ENCODE measurements at places on chromosomes 4 and X. TPM values are rescaled to one million over a fixed set of nuclear protein-coding genes. Genes with fewer than 3 reads are reported as not detected.

The BDH2 gene
- total RNA-seq, result 10.3 TPM

- H3K4me1 ChIP-seq, result no peaks in the 10 kb centered on the region
- no peaks in the 10 kb centered on the region for H3K27me3 ChIP-seq
- DNase-seq, result no peak
- H3K36me3 ChIP-seq, result no peaks in the 10 kb centered on the region
- no peak overlapping the region for H3K27ac ChIP-seq
Measured at GRCh38 chrX:52556741-52557140, 39.9 kb upstream of the XAGE1B start.

DNA sequence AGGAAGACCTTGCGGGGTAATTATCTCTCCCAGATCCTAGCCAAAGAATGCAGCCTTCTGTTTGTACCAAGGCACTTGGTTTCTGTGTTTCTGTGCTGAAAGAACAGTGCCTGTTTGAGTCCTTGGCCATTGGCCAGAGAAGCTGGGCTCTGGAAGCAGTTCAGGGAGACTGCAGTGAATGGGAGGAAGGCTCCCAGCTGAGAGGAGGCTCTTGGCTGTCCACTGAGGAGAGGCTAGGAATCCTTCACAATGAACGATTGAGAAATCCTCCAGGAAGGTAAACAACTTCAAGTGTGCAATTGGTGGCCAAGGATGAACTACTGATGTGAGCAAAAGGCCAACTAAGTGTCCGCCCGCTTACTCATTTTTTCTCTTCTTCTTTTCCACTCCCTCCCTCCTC lies 61.3 kb downstream of the HS3ST1 start:
- H3K4me1 ChIP-seq, result no peaks in the 10 kb centered on the region
- H3K27ac ChIP-seq, result no peak overlapping the region
- DNase-seq, result no peak
- H3K4me3 ChIP-seq, result no peak overlapping the region
- H3K36me3 ChIP-seq, result no peaks in the 10 kb centered on the region

- no peak overlapping the region for H3K4me3 ChIP-seq
- H3K4me1 ChIP-seq, result no peaks in the 10 kb centered on the region
- H3K36me3 ChIP-seq, result no peaks in the 10 kb centered on the region
- no peaks in the 10 kb centered on the region for H3K27me3 ChIP-seq
- DNase-seq, result no peak
Measured at GRCh38 chr4:5784960-5785611, 74.1 kb downstream of the EVC start.

GRCh38 chr4:108466936-108467902 lies 153.2 kb upstream of the RPL34 start:
- peaks cover 18% of the 10 kb centered on the region for H3K4me1 ChIP-seq
- H3K4me3 ChIP-seq, result peak overlapping the region; percentile 1
- no peaks in the 10 kb centered on the region for H3K27me3 ChIP-seq
- H3K36me3 ChIP-seq, result no peaks in the 10 kb centered on the region
- peak overlapping the region; percentile 18 for H3K27ac ChIP-seq
- peak; percentile 47 for DNase-seq

DNA sequence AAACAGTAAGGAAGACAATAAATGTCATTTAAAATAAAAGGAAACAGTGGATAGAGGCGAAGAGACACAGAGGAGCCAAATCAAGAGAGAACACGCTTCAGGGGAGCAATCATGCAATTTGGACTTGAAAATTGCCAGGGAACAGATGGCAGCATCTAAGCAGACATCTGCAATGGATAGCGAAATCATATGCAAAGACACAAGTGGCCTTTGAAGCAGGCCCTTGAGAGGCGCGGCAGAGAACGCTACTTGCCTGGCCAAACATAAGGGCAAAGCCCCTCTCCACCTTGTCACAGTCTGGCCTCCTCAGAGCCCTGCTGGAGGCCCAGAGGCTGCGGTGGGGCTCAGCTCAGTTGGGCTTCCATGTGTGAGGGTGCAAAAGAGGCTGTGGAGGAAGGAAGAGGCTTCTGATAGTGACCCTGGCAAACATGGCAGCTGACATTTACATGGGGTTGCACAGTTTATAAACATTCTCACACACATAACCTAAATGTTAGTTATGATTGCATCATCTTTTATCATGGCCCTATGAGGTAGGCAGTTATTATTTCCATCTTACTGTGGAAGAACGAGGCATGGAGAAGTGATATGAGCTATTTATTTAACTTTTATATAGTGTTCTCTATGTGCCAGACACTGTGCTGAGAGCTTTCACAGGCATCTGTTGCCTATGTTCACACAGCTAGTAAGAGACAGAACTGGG lies 18.3 kb downstream of the ADGRG4 start:
- no peaks in the 10 kb centered on the region for H3K4me1 ChIP-seq
- DNase-seq, result no peak
- H3K36me3 ChIP-seq, result no peaks in the 10 kb centered on the region
- no peak overlapping the region for H3K27ac ChIP-seq
- no peak overlapping the region for H3K4me3 ChIP-seq
- H3K27me3 ChIP-seq, result no peaks in the 10 kb centered on the region

GRCh38 chrX:151984328-151984727 lies 9.9 kb upstream of the GABRE start:
- H3K36me3 ChIP-seq, result no peaks in the 10 kb centered on the region
- no peak overlapping the region for H3K4me3 ChIP-seq
- no peak overlapping the region for H3K27ac ChIP-seq
- DNase-seq, result no peak
- no peaks in the 10 kb centered on the region for H3K27me3 ChIP-seq

The ADAM29 gene
- total RNA-seq, result not detected

DNA sequence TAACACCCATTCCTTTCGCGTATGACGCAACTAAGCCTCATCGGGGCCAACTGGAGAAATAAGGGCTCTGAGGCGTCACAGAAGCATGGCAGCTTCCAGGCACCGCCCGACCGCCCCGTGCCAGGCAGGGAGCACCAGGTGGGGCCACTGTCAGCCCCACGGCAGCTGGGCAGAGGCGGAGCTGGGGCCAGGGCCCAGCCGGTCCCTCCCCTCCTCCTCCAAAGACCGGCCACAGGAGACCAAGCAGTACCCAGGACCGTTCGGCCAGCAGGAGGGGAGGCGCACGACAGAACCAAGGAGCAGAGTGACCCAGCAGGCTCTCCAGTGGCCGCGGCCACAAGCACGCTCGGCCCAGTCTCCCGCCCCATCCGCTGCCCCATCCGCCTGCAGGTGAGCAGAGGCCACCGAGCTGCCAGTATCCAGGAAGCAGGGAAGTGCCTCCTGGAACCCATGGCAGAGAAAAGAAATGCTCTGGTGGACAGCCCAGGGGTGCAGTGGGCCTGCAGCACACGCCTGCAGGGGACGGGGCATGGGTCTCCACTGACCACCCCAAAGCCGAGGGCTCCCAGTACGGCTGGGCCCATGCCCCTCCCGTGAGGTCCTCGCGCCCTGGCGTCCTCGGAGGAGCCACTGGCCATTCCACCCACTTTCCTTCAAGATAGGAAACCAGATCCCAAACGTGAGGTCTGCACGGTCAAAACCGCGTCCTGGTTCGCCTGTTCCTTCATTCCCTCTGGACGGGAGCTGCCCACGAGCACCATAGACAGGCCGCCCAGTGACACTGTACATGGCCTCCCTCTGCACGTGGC lies 9.6 kb downstream of the CTBP1 start:
- H3K4me1 ChIP-seq, result peaks cover 35% of the 10 kb centered on the region
- no peak overlapping the region for H3K27ac ChIP-seq
- no peak for DNase-seq

DNA sequence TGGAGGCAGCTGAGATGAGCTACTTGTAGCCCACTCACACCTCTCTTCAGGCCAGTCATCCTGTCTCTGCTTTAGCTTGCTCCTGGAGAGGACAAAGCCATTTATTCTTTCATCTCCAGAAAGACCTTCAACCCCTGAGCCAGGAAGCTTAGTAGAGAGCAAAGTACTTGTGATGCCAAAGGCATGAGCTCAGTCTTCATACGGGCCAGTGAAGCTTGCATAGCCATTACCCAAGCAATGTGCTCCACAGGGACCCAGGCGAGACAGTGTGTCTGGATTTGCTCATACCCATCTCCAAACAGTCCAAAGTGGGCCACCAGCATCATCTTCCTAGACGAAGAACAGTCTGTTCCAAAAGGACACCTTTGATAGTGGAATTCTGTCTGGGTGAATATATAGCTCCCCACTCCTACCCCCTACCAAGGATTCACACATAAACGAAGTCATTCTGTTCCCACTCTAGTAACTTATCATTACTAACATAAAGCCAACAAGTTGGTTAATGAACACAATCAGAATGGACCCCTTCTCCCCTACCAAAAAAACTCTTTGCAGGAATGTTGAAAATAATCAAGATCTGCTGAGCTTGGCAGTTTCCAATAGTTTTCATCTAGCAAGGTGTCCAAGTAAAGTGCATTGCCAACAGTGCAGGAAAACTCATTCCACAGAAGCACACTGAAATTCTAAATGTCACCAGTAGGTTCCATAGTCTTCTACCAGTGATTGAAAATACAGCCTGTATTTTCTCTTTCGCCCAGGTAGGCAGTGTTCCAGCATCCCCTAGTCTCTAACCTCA lies 6.7 kb downstream of the TNMD start:
- H3K27ac ChIP-seq, result no peak overlapping the region
- H3K4me3 ChIP-seq, result no peak overlapping the region
- no peaks in the 10 kb centered on the region for H3K36me3 ChIP-seq

- no peak for DNase-seq
- H3K27ac ChIP-seq, result no peak overlapping the region
- H3K27me3 ChIP-seq, result no peaks in the 10 kb centered on the region
- no peaks in the 10 kb centered on the region for H3K36me3 ChIP-seq
Measured at GRCh38 chr4:130074096-130074495, 978.1 kb downstream of the C4orf33 start.

The TKTL1 gene
- total RNA-seq, result 1.7 TPM

DNA sequence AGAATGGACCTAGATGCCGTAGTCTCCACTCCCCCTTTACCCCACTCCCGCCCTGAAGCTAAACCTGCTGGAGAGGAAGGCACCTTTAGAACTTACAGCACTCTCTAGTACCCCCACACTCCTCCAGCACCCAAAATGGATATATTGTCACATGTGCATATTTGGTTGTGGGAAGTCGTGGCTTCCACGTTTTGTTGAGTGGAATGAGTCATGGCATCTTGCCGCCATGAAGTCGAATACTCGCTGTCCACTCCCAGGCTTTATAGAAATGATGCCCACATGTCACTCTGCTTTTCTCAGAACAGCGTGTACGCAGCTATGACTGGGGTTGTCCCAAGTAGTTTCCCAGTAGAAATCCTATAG lies 545 bp downstream of the ABCE1 start:
- peaks cover 25% of the 10 kb centered on the region for H3K4me1 ChIP-seq
- peak; percentile 72 for DNase-seq
- H3K27ac ChIP-seq, result peak overlapping the region; percentile 90
- peaks cover 20% of the 10 kb centered on the region for H3K36me3 ChIP-seq

GRCh38 chrX:44043496-44043895 lies 70.3 kb upstream of the NDP start:
- H3K27me3 ChIP-seq, result no peaks in the 10 kb centered on the region

The PGRMC2 gene
- 92.8 TPM for total RNA-seq

GRCh38 chrX:107465932-107466620 lies 16.6 kb downstream of the FRMPD3 start:
- no peak overlapping the region for H3K4me3 ChIP-seq
- DNase-seq, result no peak
- no peaks in the 10 kb centered on the region for H3K27me3 ChIP-seq
- H3K36me3 ChIP-seq, result no peaks in the 10 kb centered on the region

GRCh38 chr4:108110450-108110849 lies 58.3 kb downstream of the LEF1 start:
- H3K27me3 ChIP-seq, result no peaks in the 10 kb centered on the region
- H3K4me3 ChIP-seq, result peak overlapping the region; percentile 2
- peaks cover 83% of the 10 kb centered on the region for H3K4me1 ChIP-seq
- H3K27ac ChIP-seq, result peak overlapping the region; percentile 89
- no peak for DNase-seq

DNA sequence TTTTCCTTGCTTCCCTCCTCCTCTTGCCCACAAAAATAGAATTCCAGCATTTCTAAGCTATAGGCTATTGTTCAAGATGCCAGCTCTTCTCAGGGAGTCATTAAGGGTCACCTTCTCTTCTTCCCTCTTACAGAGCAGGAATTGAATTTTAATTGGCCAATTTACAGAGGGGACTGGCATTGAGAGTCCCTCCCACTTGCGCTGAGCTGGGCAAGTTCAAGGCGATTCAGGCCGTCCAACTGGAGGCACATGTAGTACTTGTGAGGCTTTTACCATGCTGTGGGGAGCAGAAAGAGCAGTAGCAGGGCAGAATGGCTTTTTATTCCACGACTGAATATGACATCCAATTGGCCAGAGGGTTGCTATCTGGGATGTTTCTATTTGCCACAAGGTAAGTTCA lies 181.9 kb downstream of the SOWAHB start:
- no peak overlapping the region for H3K4me3 ChIP-seq
- DNase-seq, result no peak
- H3K4me1 ChIP-seq, result no peaks in the 10 kb centered on the region
- H3K36me3 ChIP-seq, result no peaks in the 10 kb centered on the region
- H3K27me3 ChIP-seq, result no peaks in the 10 kb centered on the region

The SHROOM4 gene
- not detected for total RNA-seq

DNA sequence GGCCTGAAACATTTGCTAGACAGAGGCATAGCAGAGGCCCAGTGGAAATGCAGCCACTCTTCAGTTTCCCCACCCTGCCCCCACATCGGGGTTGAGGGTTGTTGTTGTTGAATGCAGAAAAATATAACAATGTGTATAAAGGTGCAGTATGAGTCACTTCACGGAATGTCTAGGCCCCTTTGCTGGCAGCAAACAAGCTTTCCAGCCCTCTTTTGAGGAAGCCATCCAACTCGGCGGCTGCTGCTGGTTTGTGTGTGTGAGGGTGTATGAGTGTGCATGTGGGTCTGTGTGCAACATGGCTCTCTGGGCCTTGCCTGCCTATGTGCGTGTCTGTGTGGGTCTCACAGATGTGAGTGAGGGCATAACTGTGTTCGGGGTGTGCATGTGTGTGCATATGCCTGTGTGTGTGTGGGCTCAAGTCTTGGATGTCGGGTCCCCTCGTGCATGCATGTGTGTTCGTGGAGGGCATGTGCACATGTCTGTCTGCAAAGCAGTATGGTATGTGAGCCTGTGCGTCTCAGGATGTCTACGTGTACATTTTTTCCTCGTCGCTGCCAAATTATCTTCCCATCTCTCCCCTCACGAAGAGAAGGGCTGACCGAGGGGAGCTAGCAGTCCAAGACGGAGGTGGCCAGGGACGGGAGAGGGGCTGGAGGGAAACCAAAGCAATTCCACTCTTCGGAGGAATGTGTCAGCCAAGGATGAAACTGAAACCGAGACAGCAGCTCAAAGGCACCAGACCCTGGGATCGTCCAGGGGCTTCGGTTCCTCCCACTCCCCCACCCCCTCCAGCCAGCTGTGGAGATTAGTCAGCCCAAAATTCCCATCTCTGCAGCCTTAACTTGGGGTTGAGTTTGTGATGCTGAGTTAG lies 8.4 kb upstream of the ELF4 start:
- no peak overlapping the region for H3K4me3 ChIP-seq
- no peaks in the 10 kb centered on the region for H3K27me3 ChIP-seq
- no peaks in the 10 kb centered on the region for H3K36me3 ChIP-seq
- H3K4me1 ChIP-seq, result peaks cover 31% of the 10 kb centered on the region
- H3K27ac ChIP-seq, result no peak overlapping the region

DNA sequence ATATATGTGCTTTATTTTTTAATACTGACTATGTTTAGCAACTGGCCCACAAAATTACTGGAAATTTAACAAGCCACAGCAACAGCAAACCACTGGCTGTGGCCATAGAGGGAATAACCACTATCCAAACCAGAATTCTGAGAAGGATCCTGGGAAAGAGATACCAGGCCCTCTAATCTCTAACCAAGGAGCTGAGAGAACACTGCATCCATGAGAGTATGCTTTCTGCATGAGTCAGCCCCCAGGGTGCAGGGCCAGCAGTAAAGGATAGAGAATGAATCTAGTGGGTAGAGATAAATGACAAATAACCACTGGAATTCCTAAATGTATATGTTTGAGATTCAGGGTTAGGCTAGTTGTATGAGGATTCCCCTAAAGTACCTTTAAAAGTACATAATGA lies 221.8 kb downstream of the KIT start:
- H3K27me3 ChIP-seq, result no peaks in the 10 kb centered on the region
- no peaks in the 10 kb centered on the region for H3K36me3 ChIP-seq
- H3K27ac ChIP-seq, result no peak overlapping the region
- no peak overlapping the region for H3K4me3 ChIP-seq
- no peak for DNase-seq

Data from CD4-positive, alpha-beta T cell (primary cell).